Glomerular endothelial cell (primary cell): ENCODE measurements at places on chromosomes 12 and 14. TPM values are rescaled to one million over a fixed set of nuclear protein-coding genes. Genes with fewer than 3 reads are reported as not detected.

DNA sequence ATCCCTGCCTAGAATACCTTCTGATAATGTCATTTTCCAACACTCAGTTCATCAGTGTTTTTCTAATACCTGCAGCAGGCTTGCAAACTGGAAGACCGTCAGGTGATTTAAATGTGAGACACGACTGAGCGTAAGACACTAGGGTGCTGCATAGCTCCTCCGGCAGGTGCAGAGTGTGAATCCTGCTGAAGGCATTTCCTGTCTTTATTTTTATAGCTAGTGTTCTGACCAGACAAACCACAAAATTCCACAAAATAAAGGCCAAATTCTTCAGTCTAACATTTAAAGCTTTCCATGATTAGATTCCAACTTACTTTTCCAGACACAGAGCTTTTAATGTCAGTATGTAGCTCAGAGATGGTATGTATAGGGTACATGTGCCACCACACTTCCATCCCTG is 70.7 kb downstream of the BBS10 start:
- DNase-seq: no peak

DNA sequence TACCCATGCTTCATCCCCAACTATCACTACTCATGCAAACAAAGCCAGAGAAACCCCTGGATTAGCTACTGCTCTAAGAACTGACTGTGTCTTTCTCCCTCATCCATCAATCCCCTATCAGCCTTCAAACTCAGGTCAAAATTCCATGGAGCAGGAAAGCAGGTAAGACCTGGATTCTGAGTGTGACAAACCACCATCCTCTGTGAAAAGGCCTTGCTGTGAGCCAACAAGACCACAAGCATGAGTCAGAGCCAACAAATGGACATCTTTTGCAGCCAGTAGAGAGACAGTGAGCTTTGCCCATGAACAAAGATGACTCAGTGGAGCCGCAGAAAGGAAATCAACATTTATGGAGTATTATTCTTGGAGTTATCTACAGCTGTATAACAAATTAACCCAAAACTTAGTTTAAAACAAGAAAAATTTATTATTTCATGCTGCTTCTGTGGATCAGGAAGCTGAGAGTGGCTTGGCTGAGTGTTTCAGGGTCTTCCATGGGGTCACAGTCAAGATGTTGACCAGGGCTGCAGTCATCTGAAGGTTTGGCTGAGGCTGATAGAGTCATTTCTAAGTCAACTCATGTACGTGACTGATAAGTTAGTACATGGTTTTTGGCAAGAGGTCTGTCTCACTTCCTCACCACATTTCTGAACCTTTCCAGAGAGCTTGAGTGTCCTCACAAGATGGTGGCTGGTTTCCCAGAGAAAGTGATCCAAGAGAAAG is 61.1 kb downstream of the PITPNM2 start:
- peak; percentile 60 for DNase-seq

DNA sequence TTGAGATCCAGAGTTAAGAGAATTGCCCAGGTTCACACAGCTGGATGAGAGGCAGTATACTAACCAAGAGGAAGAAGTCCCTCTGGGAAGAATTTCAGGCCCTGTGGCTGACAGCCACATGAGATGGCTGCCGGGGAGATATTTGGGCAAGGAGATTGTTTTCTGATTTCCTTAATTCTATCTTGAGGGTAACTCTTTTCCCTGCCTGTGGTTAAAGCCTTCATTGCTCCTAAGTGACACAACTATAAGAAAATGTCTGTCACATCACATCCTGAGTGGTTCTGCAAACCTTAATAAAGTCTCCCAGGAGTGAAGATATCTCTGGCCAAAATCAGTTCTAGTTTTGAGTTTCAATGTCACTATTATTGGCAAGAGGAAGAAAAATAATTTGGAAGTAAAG is 9.6 kb downstream of the ARHGDIB start:
- no peak for DNase-seq

Gene COL2A1
- not detected in 2 replicates for total RNA-seq

DNA sequence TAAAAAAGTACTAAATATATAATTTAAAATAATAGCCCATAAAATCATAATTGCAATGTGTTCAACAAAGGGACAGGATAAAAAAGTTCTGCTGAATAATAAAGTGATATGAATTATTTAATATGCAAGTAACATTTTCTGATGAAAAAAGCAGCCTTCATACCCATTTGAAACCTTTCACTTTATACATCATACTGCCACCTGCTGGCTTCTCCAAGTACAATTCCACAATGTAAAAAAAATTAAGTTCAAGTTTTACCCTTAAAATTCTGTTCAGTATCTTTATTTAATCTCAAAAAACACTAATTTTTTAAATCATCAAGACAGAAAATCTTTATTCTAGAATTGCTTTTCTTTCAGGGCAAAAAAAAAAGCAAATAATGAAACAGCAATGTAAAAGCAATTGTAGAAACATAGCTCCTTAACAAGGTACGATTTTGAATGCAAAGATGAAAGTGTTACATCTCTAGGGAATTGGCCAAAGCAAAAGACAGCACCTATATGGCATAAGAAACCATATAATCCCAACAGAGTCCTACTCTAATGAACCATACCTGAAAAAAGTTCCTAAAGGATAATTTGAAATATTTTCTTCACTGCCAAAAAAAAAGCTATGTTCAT is 15.0 kb downstream of the MDM1 start:
- no peak for DNase-seq

GRCh38 chr14:51454351-51454750 is 197.4 kb upstream of the FRMD6 start:
- DNase-seq: no peak

DNA sequence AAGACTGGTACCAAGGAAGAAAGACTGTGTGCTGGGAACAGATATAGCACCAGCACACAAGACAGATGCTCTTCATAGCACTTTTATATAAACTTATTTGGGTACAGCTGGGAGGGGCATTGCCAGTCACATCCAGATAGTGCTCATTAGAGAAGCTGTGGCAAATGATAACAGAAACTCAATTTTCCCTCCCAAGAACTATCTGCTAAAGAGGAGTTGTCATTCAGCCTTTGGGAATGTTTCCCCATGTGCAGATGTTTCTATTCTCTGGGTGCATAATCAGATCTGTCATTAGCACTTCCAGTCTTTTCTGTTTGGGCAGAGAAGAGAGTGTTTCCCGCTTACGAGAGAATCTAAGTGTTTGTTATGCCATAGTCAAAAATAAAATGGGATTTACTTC is 714.9 kb upstream of the MDGA2 start:
- no peak for DNase-seq

DNA sequence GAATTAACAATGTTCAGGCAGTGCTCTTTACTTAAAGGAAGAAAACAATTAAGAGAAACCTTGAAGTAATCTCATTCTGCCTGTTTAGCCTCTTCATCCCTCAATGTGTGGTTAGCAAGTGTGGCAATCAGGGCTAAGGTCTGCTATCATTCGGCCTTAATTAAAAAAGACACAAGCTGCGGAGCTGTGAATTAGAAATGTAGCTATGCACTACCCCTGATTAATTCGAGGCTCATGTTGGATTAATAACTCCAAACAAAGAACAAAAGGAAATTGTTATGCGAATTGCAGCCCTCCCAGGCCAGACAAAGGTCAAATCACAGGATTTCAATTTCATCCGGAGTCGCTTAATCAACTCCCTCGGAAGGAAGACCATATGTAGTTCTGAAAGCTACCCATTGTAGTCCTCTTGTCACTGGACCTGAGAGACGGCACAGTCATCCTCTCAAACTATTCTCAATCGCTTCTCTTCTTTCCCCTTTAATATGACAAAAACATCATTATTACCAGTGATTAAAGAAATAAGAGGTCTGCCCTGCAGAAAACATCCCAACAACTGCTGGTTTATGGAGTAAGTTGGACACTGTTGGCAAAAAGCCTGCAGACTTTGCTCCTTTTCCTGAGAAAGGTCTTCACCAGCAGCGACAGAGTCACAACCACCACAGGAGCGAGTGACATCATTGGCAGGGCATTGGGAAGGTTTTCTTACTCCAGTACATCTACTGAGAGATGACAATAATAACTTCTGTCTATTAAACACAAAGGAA is 71.1 kb upstream of the SOX5 start:
- no peak for DNase-seq

DNA sequence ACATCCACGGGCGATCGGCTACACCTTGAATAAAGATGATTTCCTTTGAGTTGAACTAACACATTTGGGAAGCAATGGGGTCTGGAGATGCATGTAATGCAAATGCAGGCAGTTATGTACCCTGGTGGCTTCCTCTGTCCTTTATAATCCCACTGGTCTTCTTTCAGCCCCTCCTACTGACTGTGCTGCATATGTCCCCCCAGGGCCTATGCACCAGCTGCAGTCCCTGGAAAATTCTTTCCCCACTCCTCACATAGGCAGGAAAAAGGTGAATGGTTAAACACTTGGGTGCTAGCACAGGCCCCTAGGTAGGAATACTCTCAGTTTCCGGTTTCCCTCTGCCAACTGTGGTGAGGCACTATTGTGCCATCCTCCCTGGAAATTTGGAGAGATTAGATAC is 294.8 kb upstream of the SOX5 start:
- DNase-seq: no peak

GRCh38 chr14:79571366-79571765 is 639.9 kb downstream of the DIO2 start:
- DNase-seq: no peak

Gene NGB
- not detected in 2 replicates for total RNA-seq

GRCh38 chr12:121282072-121282742 is 14.3 kb downstream of the CAMKK2 start:
- DNase-seq: no peak

DNA sequence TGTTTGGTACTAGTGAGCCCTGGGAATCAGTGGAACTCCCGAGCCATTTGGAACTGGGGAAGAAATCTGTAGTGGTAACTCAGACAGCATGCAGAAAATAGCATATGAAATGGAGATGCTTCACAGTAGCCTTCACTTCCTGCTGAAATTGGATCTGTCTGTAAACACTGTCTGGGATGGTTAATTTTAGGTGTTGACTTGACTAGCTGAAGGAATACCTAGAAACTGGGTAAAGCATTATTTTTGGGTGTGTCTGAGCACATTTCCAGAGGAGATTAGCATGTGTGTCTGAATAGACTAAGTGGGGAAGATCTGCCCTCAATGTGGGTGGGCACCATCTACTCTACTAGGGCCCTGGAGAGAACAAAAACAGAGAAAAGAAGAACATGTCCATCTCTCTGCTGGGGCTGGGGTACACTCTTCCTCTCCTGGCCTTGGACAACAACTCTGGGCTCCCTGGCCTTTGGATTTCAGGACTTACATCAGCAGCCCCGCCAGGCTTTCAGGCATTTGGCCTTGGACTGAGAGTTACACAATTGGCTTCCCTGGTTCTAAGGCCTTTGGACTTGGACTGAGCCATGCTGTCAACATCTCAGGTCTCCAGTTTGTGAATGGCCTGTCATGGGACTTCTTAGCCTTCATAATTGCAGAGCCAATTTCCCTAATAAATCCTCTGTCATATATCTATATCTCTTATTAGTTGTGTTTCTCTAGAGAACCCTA is 14.0 kb upstream of the CRADD start:
- DNase-seq: no peak

Gene FAM90A1
- 0.06 TPM in 1 of 2 replicates, not detected in the other for total RNA-seq

Gene IFNG
- total RNA-seq: not detected in 2 replicates

GRCh38 chr12:104668274-104668718 is 211.5 kb downstream of the CHST11 start:
- DNase-seq: no peak

GRCh38 chr14:35158951-35159653 is 36.8 kb downstream of the PRORP start:
- DNase-seq: no peak

Gene ATL1
- total RNA-seq: 2.9 and 6.3 TPM in 2 replicates

- DNase-seq: no peak
These were observed 8.9 kb downstream of the DPPA3 start for GRCh38 chr12:7719946-7720730.

DNA sequence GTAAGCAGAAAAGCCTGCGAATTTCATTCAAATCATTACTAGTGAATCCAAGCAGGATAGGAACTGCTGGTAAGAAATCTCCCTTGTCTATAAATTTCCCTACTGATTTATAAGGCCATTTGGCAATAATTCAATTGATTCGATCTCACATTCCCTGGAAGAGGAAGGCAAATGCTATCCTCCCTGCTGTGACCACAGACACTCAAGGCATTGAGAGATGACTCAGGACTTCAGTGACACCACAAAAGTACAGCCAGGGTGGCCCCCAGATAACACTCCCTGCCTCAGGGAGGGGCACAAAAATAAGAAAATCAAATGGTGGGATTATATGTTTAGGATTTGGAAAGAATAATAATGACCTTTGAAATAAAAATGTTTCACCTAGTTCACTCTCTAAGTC is 162.7 kb downstream of the GRIP1 start:
- no peak for DNase-seq

DNA sequence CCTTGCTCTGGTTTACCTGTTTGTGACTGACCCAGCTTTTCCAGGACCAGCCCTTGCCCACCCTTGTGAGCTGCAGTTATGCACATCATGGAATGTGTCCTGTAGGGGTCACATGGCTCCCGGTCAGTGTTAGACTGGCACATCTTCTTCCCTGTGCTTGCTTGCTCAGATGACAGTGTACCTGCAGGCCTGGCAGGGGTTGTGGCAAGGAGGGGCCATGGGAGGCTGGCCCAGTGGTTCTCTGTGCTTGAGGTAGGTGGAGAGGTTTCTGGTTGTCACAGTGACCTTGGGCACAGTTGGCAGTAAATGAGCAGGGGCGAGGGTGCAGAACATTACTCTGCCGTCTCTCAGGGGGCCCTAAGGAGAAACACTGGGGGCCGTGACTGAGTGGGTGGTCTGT is 27.6 kb upstream of the RD3L start:
- DNase-seq: no peak

DNA sequence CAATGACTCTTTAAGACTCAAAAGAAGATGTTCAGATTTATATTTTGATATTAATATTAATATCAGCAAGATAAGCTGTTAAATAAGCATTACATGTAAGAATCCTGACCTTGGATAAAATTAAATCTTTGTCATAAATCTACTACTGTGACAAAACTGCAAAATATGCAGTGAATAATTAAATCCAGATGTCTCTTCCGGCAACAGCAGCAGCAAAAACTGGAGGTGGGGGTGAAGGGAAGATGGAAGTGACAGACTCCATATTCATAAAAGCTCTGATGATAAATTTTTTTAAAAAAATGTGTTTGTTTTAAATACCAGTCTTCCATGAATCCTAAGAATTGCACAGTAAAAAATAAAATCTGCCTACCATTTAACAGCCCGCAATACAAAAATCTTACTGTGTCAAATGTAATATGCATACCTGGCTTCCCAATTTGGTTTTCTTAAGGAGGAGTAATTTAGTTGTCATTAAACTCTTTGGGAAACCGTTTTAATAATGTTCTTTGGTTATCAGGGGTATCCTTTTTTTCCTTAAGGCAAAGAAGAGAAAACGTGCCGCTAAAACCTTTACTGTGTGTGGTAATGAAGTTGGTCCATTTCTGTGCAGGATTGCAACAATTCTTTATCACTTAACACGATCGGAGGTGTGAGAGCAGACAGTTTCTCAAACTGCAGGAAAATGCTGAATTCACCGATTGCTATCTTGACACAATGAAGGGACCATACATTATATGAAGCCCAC is 478.2 kb downstream of the DIO2 start:
- no peak for DNase-seq

Gene CFL2
- total RNA-seq: 69.6 and 74.9 TPM in 2 replicates

GRCh38 chr12:53067074-53067992 is 11.9 kb downstream of the SPRYD3 start:
- DNase-seq: no peak
